ENCODE measurements at places on chromosomes 11 and 22.

GRCh38 chr11:117795638-117796455 lies 1.2 kb downstream of the DSCAML1 start:
- DNase-seq = no peak

DNA sequence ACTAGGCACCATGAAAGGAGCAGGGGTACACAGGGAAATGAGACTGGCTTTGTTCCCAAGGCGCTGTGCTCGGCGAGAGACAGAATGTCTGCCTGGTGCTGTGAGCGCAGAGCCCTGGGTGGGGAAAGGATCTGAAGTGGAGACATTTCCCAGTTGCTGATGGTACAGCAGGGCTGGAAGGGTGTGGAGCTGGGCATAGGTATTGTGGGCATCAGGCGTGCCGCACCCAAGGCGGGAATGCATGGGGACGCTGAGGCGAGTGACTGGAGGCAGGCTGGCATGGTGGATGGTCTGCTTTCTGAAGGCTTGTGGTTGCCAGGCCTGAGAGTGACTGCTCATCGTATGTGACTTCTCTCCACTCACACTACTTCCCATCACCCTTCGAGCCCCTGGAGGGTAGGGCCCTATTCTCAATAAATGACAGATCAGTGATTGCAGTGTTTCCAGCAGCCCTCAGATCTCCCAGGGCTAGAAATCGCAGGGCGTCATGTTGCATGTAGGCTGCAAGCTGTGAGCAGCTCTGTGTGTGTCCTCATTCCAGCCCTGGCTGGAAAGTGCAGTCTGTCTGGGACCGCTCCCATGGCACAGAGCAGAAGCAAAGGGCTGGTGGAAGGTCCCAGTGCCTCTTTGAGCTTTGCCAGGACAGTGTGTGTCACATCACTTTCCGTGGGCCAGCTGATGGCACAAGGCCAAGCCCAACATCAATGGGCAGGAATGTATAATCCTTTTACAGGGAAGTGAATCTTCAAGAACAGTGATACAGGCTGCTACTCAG lies 67.7 kb downstream of the TBC1D22A start:
- no peak for DNase-seq

DNA sequence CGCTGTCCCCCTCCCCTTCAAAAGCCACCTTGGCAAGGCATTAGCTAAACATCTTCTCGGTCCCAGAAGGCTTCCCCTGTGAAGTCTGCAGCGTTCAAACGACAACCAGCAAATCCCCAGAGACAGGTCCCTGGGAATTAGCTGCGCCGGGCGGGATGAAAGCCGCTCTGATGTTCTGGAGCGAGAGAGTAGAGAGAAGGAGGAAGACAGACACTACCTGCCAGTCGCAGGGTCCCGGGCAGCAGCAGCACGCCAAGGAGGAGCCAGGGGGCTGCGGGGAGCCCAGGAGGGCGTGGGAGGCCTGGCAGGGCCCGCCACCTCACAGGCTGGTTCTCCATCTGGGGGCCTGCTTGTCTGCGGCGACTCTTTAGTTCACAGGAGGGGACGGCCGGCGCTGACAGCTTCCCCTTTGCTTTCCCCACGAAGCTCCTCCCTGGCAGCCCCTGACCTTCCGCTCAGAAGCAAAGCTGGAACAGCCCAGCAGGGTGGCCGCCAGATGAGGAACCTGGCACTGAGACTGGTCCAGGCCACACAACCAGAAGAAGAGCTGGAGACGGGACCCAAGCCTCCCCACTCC lies at the start of gene NFAM1:
Gene NFAM1 (minus strand): TSS at position 384 of the 577 bp plus-strand sequence. CDS start 46 bp downstream, at position 338.
- DNase-seq = peak; percentile 68

DNA sequence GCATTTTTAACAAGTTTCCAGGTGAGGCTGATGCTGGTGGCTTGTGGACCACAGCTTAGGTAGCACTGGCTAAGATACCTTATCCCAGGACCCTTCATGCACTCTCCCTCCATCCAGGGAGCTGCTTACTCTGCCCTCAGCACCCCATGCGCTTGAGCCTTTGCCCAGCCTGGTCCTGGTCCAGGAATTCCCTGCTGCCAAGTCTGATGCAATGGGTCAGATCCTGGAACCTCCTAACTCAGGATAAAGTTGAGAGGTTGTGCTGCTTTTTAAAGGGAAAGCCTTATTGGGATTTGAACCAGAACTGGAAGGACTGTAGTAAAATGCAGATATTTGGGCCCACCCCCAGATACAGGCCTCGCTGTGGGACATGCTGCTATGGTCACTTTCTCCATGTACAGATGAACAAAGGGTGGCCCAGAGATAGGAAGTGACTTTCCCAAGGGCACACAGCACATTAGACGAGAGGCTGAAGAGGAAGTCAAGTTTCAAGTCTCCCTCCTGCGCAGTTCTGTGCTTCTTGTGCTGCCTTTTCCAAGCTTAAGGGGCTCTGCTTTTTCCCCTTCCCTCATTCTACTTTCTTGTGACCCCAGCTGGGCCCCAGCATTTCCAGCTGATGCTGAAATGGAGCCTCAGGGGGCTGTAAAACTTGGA lies 824 bp upstream of the LGALS12 start:
- DNase-seq = peak; percentile 85

GRCh38 chr22:41752011-41752970 lies 48.2 kb upstream of the CCDC134 start:
- no peak for DNase-seq

GRCh38 chr22:27573280-27574001 lies 228.1 kb downstream of the MN1 start:
- no peak for DNase-seq

DNA sequence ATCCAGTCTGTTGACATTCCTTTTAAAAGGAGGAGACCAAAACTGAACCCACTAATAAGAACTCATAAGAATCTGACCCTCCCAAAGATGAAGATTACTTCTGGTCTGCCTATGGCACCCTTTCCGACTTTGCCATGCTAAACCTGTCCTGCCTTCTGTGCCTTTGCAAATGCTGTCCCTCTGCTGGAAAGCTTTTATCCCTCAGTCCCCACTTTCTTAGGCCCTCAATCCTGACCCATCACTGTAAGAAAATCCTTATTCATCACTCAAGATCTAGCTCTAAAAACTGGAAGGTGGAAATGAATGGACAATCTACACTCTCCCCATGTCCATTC lies 10.4 kb downstream of the MPZL3 start:
- DNase-seq = no peak

DNA sequence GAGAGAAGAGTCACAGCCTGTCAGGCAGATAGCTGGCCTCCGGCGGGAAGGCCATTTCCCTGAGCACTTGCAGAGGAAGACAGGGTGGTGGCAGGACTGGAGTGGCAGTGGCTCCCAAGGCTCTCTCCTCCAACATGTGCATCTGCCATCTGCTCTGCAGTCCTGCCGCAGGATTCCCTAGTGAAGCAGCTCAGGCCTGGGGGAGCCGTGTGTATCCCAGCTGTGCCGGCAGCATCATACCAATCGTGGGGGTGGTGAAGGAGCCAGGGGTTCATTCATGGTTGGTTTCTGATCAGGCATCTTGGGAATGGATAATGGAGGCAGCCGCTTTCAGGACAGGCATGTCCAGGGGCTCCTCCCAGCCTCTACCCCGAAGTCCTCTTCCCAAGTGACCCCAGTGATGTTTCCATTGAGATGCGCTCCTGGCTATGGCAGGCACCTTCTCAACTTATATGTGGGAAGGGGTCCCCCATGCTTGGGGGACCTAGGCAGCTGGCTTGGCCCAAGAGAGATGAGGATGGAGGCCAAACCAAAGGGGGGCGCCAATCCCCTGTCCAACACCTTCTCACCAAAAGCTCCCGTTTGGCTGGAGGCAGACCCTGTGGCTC lies 6.1 kb downstream of the TAGLN start:
- no peak for DNase-seq

DNA sequence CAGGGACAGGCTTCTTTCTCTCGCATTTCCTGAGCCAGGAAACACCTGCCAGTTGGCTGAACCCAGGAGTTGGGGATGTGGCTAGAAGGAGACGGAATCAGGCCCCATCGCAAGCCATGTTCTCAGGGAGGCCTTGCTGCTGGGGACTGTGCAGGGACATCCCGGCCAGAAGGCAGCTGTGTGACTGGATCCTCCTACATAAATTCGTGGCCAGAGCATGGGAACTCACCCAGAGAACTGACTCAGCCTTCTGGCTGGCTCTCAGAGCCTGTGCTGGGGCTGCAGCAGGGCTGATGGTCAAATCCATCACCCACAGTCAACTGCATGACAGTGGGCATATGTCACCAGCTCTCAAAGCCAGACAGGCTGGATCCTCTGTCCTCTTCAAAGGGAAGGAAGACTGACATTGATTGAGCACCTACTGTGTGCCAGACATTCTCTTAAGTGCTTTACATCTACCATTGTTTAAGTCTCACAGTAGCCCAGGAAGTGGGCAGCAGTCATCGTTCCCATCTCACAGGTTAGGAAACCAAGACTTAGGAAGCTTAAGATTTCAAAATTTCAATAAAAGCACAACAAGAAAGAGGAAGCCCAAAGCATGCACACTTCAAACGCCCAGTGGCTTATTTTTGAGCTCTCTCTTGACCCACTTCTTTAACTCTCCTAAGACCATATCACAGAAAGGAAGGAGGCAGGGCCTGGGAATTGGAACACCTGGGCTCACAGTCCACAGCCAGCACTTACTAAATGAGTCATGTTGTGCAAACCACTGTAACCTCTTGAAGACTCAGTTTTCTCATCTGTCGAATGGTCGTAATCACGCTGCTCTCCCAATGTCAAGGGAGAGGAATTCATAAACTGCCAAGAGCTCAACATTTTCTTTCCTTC lies 30.9 kb upstream of the CACNG2 start:
- no peak for DNase-seq

DNA sequence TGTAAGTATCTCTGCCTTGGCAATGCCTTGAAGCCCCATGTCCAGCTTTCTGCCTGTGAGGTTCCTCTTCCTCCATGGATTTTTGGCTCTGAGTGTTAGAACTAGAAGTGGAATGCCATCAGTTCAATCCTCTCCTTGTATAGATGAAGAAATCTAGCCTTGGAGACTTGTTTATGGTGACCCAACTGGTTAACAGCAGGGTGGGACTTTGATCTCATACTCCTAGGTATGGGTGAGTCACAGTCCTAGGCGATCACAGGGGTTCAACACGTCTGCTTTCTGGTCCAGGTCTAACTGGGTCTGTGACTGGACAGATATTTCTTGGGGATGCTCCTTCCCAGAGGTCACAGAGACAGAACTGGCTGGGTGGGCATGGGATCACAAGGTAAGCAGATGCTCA lies 9.2 kb upstream of the MTFP1 start:
- no peak for DNase-seq

DNA sequence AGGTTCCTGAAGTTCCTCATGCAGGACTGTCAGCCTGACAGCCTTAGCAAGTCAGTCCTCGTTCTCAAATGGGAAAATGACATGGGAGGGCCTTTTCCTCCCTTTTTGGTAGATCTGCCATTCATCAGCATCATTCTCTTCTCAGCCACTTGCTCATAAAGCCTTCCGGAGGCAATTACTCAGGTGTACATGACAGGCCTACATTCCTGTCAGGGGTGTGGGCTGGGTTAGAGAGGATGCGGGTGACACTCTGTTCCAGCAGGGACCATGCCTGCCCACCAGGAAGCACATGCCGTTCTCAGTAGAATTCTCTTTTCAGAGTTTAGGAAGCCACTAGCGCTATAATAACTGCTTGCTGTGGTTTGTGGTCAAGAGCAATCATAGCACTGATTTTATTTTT lies 24.2 kb upstream of the ANKK1 start:
- no peak for DNase-seq

DNA sequence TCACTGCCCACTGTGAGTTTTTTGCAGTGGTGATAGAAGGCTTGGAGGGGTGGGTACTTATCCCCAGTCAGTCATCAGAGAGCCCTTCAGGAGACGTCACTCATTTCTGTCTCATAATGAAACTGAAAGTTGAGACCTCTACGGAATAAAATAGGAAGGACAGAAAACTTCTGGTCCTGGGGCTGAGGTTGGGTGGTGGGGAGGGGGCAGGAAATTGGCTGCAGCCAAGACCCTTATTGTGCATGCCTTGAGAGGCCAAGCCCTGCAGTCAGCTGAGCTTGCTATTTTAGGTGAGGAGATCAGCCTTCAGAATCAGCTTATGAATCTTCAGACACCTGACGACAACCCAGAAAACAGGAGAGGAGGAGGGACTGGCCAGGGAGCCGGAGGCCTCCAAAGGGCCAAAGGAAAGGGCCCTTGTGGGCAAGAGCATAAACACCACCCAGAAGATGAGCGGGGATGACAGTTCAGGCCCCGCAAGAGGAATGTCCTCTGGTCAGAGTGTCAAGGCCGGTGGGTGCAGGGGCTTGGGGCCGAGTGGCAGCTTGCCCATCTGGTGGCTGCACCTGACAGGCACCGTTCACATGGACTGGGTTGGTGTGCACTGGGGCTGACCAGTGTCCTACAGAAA lies 17.9 kb upstream of the ADA2 start:
- no peak for DNase-seq

DNA sequence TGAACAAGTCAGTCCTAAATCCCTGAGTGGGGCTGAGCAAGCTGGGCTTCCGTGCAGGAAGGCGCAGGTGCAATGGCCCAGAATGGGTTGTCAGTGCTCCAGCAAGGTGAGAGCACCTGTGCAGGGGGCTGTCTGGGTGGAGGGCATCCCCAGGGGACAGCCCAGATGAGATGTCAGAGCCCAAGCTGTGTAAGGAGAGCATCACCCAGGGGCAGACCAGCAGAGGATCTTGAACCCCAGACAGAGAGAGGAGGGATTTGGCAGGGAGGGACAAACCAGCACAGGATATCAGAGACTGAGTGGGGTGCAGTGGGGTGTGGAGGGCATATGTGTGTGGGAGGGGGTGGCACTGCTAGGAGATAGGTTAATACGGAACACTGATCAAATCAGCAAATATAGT lies 114.9 kb upstream of the TMEM45B start:
- no peak for DNase-seq

- DNase-seq = no peak
Measured at GRCh38 chr11:100719362-100719761, 32.3 kb downstream of the ARHGAP42 start.

- DNase-seq = no peak
Measured at GRCh38 chr11:83540112-83540675, 254.0 kb upstream of the CCDC90B start.

DNA sequence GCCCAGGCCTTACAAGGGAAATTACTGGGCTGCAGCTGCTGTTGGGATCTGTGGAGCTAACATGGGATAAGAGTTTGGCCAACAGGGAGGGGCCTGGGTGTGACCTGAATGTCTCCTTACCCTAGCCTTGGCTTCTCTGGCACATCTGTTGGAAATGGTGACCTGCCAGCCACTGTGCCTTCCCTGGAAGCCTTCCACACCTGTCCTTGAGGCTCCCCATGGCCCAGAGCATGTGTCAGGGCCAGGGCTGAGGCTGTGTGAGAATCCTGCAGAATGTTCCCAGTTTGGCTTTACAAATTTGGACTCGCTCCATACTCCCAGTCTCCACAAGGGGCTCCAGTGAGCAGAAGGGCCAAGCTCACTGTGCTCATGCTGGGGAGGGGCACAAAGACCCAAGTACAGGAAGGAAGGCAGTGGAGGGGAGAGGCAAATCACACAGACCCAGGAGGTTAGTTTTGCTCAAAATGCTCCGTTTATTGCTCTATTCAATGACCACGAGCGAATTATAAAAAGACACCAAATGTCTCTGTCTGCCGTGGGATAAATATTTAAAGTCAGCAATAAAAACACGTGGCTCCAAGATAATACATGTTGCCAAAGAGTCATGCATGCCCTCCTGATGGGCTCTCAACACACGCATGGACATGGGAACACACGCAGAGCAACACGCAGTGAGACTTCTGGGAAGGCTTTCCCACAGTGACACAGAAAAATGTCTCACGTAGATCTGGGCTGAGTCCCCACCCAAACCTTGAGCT lies 1.7 kb upstream of the IGSF22 start:
- no peak for DNase-seq
